Activated CD8-positive, alpha-beta memory T cell treated with anti-CD3 and anti-CD28 coated beads for 1 hour (primary cell): ENCODE measurements at places on chromosomes 11 and 22.

DNA sequence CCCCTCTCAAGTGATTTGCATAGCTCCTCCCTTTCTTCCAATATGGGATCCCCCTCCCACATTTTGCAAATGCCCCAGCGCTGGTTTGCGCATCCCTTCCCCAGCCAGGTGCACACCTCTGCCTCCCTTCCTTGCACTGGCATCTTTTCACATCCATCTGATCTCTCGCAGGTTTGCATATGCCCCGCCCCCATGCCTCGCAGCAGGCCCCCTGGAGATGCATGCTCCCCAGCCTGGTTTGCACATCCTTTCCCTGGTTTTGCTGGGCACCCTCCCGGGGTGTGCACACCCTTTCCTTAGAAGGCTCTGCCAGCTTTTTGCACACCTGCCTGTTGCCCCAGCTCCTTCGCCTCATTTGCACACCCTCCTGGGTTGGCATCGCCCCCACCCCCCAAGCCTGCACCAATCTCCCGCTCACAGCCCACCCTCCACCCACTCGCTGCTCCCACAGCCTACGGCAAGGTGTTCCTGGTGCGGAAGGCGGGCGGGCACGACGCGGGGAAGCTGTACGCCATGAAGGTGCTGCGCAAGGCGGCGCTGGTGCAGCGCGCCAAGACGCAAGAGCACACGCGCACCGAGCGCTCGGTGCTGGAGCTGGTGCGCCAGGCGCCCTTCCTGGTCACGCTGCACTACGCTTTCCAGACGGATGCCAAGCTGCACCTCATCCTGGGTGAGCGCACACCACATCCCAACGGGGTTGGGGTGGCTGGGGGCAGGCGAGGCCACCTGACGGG, 917 bp downstream of the RPS6KA4 start:
- DNase-seq = no peak

GRCh38 chr11:120182372-120182771, 28.5 kb upstream of the OAF start:
- no peak for DNase-seq

- DNase-seq = peak; percentile 65
These were observed at the start of gene ACCS for GRCh38 chr11:44065841-44066731. Gene ACCS (plus strand): TSS chr11:44066270. CDS start chr11:44067628, 1,358 bp downstream.

DNA sequence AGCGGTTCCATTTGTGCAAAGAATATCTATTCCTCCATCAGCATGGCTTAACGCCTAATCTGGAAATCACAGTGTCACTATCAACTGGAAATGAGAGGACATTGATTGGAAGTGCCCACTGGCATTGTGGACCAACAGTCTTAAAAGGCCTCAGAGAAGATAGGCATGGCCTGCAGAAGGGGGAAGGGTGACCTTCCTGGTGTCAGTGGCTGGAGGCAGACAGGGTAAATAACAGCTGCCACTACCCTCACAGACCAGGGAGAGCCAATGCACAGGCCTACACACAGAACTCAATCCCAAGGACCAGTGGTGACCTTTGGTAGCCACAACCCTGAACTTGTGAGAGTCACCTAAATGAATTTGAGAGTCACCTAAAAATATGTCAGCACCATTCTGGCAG, 36.0 kb downstream of the DDIAS start:
- DNase-seq = no peak

DNA sequence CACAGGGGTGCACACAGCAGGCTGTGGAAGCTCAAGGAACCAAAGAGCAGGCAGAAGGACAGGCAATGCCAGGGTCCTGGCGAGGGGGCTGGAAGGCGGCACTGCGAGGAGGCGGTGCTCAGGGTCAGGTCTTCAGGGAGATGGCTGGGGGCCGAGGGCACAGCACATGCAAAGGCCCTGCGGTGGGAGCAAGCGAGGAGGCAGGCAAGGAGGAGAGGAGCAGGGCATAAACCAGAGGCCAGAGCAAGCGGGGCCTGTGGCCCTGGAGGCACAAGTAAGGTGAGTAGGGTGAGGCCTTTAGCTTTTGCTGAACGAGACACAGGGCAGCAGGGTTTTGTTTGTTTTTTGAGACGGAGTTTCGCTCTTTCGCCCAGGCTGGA, 126.9 kb downstream of the ARHGAP8 start:
- no peak for DNase-seq

- DNase-seq = no peak
These were observed 48.8 kb downstream of the NAT10 start for GRCh38 chr11:34154059-34154875.

- DNase-seq = no peak
These were observed 3.3 kb downstream of the OR51B4 start for GRCh38 chr11:5298451-5298850.

- no peak for DNase-seq
These were observed 1413.0 kb downstream of the BRD1 start for GRCh38 chr22:48414651-48415050.

- DNase-seq = no peak
These were observed 219.5 kb downstream of the DLG2 start for GRCh38 chr11:85407648-85408047.

- DNase-seq = no peak
These were observed 36.0 kb downstream of the ART5 start for GRCh38 chr11:3605771-3606203.

DNA sequence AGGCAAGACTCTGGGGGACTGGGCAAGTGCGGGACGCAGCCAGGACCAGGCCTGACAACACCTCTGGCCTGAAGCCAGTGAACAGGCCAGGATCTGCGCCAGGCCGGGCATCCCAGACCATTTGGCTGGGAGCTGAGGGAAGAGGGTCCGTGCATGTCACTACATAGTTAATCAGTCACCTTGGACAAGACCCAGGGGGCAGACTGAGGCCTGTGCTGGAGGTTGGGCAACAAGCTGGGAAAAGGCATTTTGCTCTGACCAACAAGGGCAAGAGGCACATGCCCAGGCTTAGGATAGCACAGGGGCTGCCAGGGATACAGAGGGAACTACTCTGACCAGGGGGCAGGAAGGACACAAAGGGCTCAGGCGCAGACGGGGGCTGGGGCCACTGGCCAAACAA, 7.0 kb upstream of the CHADL start:
- DNase-seq = no peak

GRCh38 chr11:10302744-10303557, 1.9 kb upstream of the ADM start:
- DNase-seq = no peak

DNA sequence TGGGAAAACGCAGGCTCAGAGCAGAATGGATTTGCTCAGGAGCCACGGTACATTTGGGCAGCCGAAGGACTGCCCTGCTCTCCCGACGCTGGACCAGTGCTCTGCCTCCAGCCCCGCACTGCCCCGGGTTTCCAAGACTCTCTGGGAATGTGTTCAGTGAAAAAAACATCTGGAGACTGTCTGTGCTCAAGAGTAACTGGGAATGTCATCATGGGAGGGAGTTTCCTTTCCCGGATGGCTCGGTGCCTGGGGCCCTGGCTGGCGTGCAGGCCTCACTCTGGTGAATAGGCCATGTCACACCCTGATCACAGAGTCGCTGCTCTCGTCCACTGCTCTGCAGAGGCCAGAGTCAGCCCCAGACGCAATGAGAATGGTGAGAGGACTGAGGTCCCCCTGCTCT, 9.8 kb upstream of the APOL6 start:
- DNase-seq = no peak

GRCh38 chr11:1559111-1559951, 12.7 kb downstream of the DUSP8 start:
- DNase-seq = no peak

- DNase-seq = no peak
These were observed 37.6 kb upstream of the BIRC3 start for GRCh38 chr11:102279641-102280170.

DNA sequence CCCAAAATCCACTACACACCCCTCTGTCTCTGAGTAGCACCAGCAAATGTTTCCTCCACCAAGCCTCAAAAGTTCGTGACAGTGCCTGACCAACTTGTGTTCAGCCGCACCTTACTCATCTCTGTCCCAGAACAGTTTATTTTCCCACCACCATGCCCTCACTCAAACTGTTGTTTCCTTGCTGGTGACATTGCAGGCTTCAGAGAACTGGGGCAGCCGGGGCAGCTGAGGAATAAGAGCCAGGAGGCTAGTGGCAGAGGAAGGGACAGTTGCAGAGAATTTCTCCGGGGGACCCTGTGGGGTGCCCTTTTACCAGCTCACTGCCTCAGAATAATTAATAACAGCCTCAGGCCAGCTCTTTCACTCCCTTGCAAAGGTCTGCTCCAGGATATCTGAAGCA, 709 bp upstream of the KCNE3 start:
- no peak for DNase-seq

DNA sequence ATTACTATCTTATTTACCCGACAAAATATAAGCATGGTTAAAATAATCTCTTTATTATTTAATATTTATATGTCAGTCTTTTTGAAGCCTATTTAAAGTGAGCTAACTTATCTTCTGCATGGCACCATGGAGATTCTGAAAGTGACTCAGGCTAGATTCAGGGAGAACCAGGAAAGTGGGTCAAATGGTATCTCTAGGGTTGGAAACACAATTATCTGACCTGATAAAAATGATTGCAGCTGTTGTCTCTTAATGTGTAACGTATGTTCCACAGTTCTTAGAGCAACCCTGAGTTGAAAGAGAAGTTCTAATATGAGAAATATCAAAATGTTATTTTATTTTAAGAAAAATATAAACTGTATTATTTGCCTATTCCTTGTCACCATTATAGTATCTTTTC, 143.1 kb upstream of the CARD18 start:
- DNase-seq = no peak

DNA sequence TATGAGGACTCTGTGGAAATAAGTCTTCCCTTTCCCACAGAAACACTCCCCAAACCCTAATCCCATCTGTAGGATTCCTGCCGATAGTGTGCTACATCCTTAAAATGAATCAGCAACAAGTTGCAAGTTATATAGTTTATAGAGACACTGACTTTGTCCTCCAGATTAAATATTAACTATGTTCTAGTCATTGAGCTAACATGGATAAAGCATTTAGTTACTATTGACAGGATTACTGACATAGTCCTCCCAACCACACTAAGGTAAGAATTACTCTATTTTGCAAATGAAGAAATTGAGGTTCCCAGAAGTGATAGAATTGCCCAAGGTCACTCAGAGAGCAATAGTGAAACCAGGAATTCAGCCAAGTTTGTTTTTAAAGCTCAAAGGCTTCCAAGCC, 1.9 kb downstream of the OR52M1 start:
- DNase-seq = no peak

GRCh38 chr11:84655712-84656111, 971.4 kb downstream of the DLG2 start:
- no peak for DNase-seq

- no peak for DNase-seq
These were observed 572.7 kb downstream of the SOX6 start for GRCh38 chr11:15783619-15784018.

GRCh38 chr11:113681711-113682413, 24.2 kb downstream of the TMPRSS5 start:
- DNase-seq = no peak

DNA sequence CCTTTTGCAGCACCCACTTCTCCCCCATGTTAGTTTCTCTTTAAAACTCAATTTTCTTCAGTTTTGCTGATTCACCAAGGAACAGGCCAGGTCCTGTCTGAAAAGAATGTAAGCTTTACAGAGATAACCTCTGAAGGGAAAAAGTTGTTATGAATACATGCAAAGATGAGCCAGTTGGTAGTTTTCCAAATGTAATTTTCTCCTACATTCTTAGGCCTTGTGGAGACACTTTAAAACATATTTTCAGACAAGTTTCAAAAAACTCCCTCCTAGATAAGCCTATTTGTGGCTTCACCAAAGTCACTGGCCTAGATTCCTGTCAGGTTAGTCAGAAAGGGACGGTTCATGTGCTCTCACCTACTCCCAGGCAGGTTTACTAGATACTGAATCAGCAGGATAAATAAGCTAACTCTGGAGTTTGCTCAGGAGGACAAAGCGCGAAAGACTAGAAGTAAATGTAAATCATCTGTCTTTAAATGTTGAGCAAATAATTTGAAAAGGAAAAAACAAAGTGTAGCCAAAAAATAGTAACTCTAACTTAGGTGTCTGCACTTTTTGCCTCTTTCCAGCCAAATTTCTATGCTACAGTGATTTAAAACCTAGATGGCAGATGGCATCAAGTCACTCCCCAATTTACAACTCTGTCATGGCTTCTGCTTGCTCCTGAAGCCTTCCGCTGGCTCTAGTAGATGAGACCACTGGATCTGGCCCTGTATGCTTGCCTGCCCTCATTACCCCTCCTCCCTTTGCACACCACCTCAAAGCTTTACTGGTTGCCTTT, 4.9 kb upstream of the ATP6V1E1 start:
- no peak for DNase-seq

GRCh38 chr22:32613773-32614392, 139.3 kb downstream of the FBXO7 start:
- no peak for DNase-seq

- no peak for DNase-seq
These were observed 28.6 kb downstream of the SLC36A4 start for GRCh38 chr11:93169143-93169542.

DNA sequence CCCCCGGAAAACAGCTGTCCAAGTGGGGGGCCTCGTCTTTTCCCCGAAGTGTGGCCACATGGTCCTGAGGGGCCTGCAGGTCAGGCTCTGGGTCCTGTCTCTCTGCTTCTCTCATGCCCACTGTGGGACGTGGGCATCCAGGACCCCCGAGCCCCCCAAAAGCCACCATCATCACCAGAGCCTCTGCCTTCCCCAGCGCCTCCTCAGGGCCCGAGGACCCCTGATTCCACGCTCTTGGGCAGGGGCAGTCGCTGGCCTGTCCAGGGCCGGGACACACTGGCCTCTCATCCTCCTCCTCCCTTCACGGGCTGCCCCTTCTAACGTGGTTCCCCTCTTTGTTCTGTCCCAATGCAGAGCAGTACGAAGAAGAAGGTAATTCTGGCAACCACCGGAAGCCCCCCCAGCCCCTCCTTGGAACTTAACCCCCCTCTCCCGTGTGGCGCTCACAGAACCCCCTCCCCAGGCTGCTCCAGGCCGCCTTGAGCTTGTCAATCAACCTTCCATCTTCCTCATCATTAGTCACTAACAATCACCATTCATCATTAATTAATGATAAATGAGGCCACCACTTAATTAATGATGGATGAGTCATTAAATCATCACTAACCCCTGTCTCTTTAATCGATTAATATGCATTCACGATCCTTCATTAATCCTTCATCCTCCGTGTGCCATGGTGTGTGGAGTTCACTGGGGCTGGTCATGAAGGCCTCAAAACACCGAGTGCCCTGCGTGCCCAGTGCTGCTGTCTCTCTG, 3.9 kb downstream of the TNNT3 start:
- DNase-seq = no peak

GRCh38 chr22:17734187-17734586, 40.1 kb downstream of the BID start:
- no peak for DNase-seq

GRCh38 chr11:64078905-64079304, 43.2 kb downstream of the FLRT1 start:
- no peak for DNase-seq

DNA sequence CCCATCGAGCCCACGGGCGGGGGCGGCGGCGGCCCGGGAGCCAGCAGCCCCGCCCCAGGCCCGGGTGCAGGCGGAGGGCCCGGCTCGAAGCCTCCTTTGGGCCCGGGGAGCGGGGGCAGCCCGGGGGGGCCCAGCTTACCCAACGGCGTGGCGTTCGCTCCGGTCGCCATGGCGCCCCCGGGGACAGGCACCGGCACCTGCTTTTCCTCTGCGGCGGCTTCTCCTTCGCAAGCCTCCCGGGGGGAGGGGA, 194 bp downstream of the SF1 start:
- no peak for DNase-seq

GRCh38 chr11:108568195-108568858, 25.2 kb downstream of the EXPH5 start:
- no peak for DNase-seq
